ENCODE measurements at places on chromosomes 16 and 17.
A peak's percentile ranks its signal among the peaks of the same experiment; 100 is the strongest.

GRCh38 chr17:50577451-50577954 lies 17.0 kb downstream of the CACNA1G start:
- DNase-seq, result no peak

DNA sequence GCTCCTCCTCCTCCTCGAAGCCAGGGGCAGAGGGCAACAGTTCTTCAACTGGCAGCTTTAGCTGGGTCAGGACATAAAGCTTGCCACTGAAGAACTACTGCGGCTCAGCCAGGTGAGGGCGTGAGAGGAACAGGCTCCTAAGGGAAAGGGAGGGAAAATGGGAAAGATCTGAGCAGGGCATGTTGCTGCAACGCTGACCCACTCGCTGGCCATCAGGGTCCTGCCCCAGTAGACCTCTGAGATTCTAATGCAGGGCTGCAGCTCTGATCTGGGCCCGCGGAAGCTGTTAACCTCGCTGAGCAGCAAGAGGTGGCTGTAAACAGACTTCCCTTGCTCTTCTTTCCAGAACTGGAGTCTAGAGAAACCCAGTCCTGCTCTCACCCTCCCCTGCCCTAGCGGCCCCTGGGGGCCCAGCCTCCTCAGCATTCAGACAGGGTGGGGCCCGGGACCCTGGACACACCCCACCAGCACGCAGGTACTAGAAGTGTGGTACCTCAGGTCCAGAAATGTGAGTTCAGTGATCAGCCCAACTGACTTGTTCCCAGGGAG lies 3.8 kb upstream of the TLCD2 start:
- DNase-seq, result no peak

GRCh38 chr16:2022723-2023091 lies 3.1 kb downstream of the NPW start:
- no peak for DNase-seq

- peak; percentile 70 for DNase-seq
These were observed 8.6 kb downstream of the SLC7A5 start for GRCh38 chr16:87860553-87861299.

GRCh38 chr17:47695429-47696376 lies 1.7 kb downstream of the TBKBP1 start:
- peak; percentile 66 for DNase-seq

GRCh38 chr16:19450186-19450585 lies 32.5 kb downstream of the TMC5 start:
- DNase-seq, result no peak

DNA sequence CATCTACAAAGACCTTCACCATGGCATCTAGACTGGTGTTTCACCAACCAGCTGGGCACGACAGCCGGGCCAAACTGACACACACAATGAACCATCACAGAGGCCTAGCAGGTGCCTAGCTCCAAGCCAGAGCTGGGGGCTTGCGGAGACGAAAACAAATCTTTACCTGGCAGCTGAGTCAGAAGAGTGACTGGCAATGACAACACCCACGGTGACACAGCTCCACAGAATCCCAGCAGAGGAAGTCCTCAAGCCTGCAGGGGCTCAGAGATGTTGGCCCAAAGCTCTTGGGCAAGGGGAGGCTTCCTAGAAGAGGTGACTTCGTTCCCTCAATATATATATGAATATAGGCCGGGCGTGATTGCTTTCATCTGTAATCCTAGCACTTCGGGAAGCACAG lies 5.1 kb downstream of the MMP25 start:
- no peak for DNase-seq

DNA sequence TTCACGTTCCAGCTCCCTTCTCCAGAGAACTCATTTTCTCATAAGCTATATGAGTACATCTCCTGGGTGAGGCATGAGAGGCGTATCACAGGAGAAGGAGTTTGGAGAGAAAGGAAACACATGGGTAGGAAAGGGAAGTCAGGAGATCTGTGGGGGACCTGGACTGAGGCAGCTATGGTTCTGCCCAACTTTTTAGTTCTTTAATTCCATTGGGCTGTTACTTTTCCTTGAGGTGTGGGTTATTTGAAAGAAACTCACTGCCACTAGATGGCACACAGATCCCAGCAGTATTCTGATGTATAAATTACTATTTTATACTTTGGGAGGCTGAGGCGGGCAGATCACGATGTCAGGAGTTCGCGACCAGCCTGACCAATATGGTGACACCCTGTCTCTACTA lies 63.6 kb downstream of the NUP93 start:
- DNase-seq, result peak; percentile 63

DNA sequence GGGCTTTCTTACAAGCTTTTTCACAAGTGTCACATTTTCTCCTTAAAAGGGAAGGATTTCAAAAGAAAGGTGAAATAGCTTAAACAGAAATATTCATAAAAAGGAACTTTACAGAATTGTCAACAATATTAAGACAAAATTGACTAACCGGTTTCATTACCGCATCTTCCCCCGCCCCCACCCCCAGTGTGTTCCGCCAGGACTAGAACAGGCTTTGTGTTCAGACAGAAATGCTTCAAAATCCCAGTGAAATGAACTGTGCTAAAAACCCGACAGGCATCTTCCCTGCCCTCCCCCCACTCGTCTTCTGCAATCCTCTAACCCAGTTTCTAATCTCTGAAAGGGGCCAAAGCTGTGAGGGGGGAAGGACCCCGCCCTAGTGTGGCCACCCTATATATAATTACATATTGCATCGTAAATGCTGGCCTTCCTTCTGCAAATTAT lies 990 bp upstream of the ROGDI start:
- DNase-seq, result no peak

DNA sequence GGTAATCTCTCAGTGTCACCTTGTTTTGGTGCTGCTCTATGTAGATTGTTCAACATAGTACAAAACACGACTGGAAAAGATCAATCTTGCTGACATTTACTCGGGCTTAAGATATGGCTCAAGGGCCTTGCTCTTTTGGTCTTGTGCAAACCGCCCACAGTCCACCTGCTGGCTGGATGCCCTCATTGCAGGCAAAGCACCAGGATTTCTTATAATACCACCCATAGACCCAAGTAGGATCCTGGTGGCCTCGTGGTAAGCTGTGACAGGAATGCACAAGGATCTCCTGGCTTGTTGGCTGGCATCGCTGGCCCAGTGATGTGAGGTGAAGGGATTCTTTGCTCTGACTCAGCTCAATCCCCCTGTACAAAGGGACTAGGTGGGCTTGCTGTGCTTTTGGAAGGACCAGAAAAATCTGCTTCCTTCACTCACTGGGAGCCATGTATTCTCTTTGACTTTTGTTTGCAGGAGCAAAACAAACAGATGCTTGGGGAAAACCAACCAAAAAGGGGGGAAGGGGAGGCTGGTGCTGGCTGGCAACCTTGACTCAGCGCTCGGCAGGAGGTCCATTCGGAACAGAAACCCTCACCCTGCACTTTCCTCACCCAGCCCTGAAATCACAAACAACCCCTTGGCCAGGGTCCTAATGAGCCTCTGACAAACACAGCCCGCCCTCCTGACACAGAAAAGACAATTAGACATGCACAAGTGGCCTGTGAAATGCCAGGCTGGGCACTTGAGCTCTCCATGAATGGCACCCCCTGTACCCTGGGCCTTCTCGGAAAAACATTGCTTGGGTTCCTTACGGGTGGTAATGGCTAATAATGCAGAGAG lies 36.6 kb upstream of the MED9 start:
- peak; percentile 71 for DNase-seq

DNA sequence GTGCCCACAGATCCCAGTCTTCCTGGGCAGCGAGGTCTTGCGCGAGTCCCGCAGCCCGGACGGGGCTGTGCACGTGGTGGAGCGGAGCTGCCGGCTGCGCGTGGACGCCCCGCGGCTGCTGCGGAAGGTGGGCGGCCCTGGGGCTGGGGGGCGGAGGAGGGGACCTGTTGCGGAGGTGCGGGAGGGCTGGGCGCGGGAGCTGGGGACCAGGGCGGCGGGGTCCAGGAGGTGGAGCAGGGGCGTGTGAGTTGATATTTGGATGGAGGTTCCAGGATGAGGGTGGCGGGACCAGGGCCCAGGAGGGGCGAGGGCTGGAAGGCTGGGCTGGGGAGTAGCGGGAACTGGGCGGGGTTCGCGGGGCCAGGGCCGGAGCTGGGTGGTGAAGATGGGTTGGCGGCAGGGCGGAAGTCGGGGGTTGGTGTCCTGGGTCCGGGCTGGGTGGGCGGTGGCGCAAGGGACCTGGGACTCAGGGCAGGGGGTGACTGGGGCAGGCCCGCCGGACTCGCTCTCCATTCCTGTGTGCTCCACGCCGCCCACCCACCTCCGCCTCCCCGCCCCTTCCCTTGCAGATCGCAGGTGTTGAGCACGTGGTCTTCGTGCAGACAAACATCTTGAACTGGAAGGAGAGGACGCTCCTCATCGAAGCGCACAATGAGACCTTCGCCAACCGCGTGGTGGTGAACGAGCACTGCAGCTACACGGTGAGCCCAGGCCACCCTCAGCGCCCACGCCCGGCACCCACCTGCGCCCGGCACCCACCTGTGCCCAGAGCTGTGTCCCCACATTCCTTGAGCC lies 29.6 kb downstream of the SEC14L5 start:
- DNase-seq, result no peak

DNA sequence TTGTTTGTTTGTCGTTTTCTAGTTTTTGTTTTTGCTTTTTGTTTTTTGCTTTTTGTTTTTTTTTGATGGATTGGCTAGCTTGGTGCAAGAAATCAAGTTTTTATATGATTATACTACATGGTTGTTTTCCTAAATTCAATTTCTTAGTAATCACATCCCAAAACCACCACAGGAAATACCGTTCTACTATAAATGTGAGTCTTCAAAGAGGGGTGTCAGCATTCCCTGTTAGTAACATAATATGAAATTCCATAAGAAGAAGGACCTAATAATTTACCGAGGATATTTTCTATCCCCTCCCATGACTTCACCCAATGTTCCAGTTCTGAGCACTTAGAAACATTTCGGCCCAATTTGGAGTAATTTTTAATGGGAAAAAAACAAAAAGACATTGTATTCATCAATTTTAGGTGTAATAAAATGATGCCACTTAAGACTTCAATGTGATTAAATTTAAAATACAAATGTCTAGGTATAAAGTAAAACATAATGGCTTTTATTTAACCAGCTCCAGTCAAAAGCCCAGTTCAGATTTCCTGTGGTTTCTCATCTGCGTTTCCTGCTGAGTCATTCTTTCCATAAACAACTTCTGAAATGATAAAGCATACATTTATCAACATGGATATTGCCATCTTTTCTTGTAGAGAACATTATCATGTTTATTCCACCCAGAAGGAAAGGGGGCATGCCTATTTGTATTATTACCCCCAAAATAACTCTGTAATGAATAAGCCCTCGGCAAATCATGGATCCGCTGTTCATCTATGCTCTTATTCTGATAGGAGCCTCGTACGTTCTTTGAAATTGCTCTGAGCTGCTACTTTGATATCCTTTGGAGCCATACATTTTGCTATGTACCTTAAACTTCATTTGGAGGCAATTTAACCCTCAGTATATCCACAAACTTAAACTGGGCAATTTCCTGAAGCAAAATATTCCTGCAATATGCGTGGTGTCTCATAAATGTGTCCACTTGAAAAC lies 28.1 kb downstream of the HSBP1 start:
- DNase-seq, result peak; percentile 81

GRCh38 chr16:2585651-2586081 lies 47.8 kb downstream of the PDPK1 start:
- DNase-seq, result no peak

DNA sequence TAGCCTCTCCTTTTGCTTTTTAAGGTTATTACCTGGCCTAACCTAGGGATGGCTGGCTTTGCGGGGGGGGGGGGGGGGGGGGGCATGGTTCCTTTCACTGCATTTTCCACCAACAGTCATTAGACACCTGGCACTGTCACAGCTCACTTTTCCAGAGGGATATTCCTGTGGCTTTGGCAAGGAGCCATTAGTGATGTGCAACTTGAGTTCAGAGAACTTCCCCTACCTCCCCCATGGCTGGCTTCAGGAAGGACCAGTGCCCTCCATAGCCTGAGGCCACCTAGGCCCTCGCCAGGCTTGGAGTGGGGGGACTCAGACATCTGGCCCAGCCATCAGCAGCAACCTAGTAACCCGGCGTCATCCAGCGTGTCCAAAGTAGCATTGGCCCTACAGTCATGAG lies 234.6 kb downstream of the CPPED1 start:
- no peak for DNase-seq

DNA sequence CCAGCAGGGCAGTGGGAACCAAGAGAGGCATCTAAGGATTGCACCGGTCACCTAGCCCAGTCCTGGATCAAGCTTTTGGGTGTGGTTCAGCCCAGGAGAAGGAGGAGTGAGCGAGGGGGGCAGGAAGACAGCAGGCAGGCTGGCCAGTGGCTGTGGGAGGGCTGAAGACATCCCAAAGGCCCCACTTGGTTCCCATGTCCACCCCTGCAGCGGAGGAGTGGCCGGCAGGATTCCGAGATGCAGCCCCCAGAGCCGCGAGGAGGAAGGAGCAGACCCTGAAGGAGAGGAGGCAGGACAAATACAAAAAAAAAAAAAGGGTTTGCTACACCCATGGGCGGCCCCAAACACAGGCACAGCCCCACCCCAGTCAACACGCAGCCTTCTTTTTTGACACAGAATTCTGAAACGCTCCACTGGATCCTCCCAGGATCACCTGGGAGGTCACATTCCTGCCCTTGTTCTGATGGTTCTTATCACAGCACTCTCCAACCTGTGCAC lies 1.1 kb upstream of the SLC47A2 start:
- no peak for DNase-seq

DNA sequence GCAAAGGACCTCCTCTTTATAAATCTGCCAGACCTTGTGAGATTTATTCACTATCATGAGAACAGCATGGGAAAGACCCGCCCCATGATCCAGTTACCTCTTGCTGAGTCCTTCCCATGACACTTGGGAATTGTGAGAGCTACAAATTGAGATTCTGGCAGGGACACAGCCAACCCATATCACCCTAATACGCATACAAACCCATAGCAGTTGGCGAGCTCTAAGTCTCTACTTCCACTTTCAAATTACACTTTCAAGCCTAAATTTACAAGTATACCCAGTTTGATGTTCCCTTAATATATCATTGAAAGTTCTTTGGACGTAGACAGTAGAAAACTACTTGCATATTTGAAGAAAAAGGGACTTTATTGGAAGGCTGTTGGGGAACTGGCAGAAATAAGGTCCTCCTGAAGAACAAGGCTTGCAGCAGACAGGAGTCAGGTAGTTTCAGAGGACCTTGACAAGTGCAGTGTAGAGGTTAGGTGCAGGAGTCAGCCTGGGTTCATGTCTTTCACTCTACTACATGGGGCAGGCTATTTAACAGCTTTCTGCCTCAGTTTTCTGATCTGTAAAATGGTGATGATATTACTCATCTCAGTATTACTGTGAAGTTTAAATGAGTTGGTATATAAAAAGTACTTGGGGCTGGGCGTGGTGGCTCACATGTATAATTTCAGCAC lies 107.9 kb upstream of the EEF2KMT start:
- no peak for DNase-seq

GRCh38 chr16:52469775-52470174 lies 77.2 kb downstream of the TOX3 start:
- DNase-seq, result peak; percentile 0

- no peak for DNase-seq
These were observed 204.2 kb downstream of the PRKCA start for GRCh38 chr17:66506641-66507040.

All from cardiac fibroblast (primary cell).